ENCODE measurements at places on chromosomes 1 and 21.

DNA sequence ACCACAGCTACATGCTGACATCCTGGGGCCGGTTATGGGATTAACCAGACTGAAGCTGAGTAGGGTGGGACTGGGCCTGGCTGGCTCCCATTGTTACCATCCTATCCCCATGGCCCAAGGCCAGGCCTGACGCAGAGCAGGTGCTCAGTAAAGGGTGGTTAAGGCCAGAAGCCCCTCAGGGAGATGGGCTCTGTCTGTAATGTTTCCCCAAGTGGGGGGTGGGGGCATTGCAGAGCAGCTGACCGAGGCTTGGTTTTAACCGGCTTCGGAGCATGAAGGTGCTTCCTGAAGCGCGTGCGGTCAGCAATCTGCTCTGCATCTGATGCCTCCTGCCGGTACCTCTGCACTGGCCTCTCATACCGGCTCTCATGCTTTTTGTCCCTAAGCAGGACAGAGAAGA, 83.4 kb upstream of the ACTL8 start:
- peaks cover 12% of the 10 kb centered on the region for H3K4me1 ChIP-seq
- H3K36me3 ChIP-seq = peaks cover 6% of the 10 kb centered on the region
- no peak for DNase-seq
- no peaks in the 10 kb centered on the region for H3K27me3 ChIP-seq
- H3K27ac ChIP-seq = no peak overlapping the region

GRCh38 chr1:34842073-34842472, 17.5 kb downstream of the SMIM12 start:
- H3K36me3 ChIP-seq = no peaks in the 10 kb centered on the region
- DNase-seq = no peak
- H3K4me3 ChIP-seq = no peak overlapping the region
- no peaks in the 10 kb centered on the region for H3K27me3 ChIP-seq

DNA sequence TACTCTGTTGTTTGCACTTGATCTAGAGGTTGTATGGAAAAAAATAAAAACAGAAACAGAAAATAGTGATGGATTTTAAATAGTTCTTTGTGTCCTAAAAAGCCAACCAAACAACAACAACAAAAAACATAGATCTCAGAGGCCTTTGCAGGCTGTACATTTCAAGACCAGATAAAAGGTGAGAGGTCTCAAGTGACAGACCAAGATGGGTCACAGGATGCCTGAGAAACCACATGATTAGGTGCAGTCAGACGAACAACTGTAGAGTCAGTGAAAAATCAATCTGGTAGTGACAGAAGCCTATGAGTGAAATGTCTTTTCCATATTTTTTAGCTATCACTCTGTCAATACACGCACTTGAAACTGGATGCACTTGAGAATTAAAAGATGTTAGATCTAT, 193.5 kb upstream of the SAMSN1 start:
- H3K36me3 ChIP-seq = no peaks in the 10 kb centered on the region
- H3K4me3 ChIP-seq = no peak overlapping the region
- no peaks in the 10 kb centered on the region for H3K4me1 ChIP-seq
- DNase-seq = no peak
- H3K27ac ChIP-seq = no peak overlapping the region
- no peaks in the 10 kb centered on the region for H3K27me3 ChIP-seq

- H3K36me3 ChIP-seq = peaks cover 3% of the 10 kb centered on the region
- H3K4me1 ChIP-seq = peaks cover 21% of the 10 kb centered on the region
- no peak for DNase-seq
- no peak overlapping the region for H3K27ac ChIP-seq
- no peak overlapping the region for H3K4me3 ChIP-seq
Observed at GRCh38 chr1:78919150-78919549, 87.4 kb downstream of the ADGRL4 start.

GRCh38 chr1:230228236-230228897, 161.3 kb downstream of the GALNT2 start:
- no peaks in the 10 kb centered on the region for H3K36me3 ChIP-seq
- peak; percentile 13 for DNase-seq
- no peak overlapping the region for H3K4me3 ChIP-seq
- no peak overlapping the region for H3K27ac ChIP-seq
- no peaks in the 10 kb centered on the region for H3K27me3 ChIP-seq

DNA sequence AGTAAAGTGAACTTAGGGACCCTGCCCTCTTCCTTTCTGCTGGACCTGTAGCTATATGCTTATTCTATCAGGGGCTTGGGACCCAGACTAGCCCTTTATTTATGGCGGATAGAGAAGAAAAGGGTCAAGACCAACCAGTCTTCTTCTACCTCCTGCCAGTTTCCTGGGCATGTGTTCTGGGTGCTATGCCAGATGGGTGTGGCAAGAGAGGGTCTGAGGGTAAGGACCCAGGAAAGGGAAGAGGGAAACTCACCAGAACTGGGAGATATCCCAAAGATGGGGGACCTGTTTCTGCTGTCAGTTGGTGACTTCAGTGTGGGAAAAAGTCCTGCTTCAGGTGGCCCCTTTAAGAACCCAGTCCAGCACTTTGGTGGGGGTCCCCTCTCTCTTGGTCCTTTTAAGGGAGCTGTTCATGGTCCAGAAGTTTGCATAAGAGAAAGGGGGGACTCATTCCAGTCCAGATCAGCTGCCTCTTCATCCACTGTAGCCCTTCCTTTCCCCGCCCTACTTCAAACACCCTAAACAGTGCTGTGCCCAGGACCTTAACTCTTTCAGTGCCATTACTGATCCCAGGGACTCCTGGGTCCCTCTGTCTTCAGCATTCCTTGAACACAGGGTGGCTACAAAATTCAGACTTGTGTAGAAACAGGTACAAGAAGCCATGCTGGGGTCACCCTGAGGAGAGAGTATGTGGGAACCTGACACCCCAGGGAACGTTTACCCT, 18.4 kb downstream of the SSR2 start:
- H3K27ac ChIP-seq = no peak overlapping the region
- peaks cover 3% of the 10 kb centered on the region for H3K4me1 ChIP-seq
- H3K27me3 ChIP-seq = no peaks in the 10 kb centered on the region
- H3K36me3 ChIP-seq = peaks cover 3% of the 10 kb centered on the region
- DNase-seq = no peak

DNA sequence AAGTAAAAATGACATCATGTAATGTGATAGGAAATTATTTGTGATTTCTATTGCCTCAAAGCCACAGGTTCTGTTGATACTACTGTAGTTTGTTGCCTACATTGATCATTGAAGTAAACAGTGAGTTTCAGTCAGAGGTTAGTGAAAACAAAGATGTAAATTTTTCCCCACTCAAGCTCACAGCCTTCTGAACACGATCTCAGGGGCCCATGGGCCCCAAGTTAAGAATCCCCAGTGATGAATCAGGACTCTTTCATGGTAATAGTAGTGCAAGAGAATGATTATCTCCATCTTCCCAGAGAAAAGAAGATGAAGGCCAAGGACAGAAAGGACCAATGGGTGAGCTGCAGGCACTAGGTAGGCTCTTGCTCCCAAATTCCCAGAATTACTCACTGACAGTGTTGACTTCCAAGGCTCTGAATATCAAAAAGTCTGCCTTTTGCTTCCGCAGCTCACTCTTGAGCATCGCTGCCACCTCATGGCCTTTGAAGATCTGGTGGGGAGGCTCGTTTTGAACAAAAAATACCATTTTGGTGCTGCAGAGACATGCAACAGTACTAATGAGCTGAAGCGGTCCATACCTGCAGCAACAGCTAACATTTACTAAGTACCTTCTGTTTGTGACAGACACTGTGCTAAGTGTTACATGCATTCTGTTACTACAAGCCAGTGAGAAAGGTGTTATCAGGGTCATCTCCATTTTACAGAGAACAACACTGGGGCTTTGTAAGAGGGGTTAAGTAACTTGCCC, 113.3 kb downstream of the KIAA0319L start:
- DNase-seq = peak; percentile 46
- H3K4me3 ChIP-seq = no peak overlapping the region
- H3K27me3 ChIP-seq = no peaks in the 10 kb centered on the region
- no peaks in the 10 kb centered on the region for H3K4me1 ChIP-seq

- H3K4me1 ChIP-seq = no peaks in the 10 kb centered on the region
- DNase-seq = no peak
- H3K27ac ChIP-seq = no peak overlapping the region
Observed at GRCh38 chr1:200979574-200980451, 43.7 kb downstream of the KIF21B start.

- H3K4me1 ChIP-seq = peaks cover 9% of the 10 kb centered on the region
- H3K27me3 ChIP-seq = no peaks in the 10 kb centered on the region
- peaks cover 16% of the 10 kb centered on the region for H3K36me3 ChIP-seq
Observed at GRCh38 chr21:17795146-17796036, 23.8 kb downstream of the C21orf91 start.

DNA sequence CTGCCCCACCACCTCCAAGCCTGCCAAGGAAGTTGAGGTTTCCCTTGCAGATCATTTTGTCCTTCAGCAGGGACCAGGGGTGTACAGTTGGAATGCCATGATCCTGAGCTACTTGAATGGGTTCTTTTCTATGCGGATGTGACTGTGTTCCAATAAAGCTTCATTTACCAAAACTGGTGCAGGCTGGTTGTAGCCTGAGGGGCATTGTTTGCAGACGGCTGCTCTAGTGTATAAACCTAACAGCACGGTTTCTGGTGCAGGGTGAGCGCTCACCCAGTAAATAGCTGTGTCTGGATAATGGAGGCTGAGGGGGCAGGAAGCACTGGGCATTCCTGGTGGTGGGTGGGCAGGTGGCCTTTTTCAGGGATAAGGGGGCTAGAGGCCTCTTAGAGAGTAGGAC, 72.7 kb upstream of the ACTL8 start:
- H3K4me3 ChIP-seq = no peak overlapping the region
- no peaks in the 10 kb centered on the region for H3K27me3 ChIP-seq
- no peak for DNase-seq
- peaks cover 7% of the 10 kb centered on the region for H3K36me3 ChIP-seq
- no peak overlapping the region for H3K27ac ChIP-seq
- H3K4me1 ChIP-seq = no peaks in the 10 kb centered on the region

DNA sequence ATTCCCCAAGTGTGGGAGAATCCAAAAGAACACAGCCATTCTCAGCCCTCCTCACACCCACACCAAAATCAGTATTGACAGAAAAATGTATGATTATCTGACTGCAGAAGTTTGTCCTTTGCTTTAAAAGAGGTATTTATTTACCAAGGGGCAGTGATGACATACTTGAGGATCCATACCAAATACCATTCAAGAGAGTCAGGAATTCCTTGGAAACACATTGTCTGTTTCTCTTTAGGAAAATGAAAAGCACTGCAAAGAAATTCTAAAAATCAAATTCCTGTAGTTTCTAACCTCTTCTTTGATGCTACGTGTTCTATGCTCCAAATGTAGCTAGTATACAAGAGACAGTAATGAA, 509.6 kb upstream of the CXADR start:
- H3K36me3 ChIP-seq = peaks cover 5% of the 10 kb centered on the region
- H3K4me1 ChIP-seq = peaks cover 58% of the 10 kb centered on the region
- no peaks in the 10 kb centered on the region for H3K27me3 ChIP-seq
- peak overlapping the region; percentile 69 for H3K4me3 ChIP-seq
- no peak for DNase-seq
- H3K27ac ChIP-seq = peak overlapping the region; percentile 85

GRCh38 chr1:225581186-225581585, 71.7 kb downstream of the ENAH start:
- peaks cover 66% of the 10 kb centered on the region for H3K4me1 ChIP-seq
- no peaks in the 10 kb centered on the region for H3K27me3 ChIP-seq
- peak overlapping the region; percentile 68 for H3K27ac ChIP-seq
